A549 treated with AZD2906 at 1 μM for 4 hours (cell line): ENCODE measurements at places on chromosomes 5 and 9. TPM values are rescaled to one million over a fixed set of nuclear protein-coding genes. Genes with fewer than 3 reads are reported as not detected.

Gene ZNF300
- 1.9 to 2.8 TPM (median 2.4 TPM) in 5 replicates for total RNA-seq

Gene SHLD3
- 1.9 to 2.7 TPM (median 2.1 TPM) in 5 replicates for total RNA-seq

Gene AFAP1L1
- 12.3 to 15.7 TPM (median 15.4 TPM) in 5 replicates for total RNA-seq

Gene MEF2C
- 0.02 to 0.11 TPM (median 0.11 TPM) in 3 of 5 replicates, not detected in the others for total RNA-seq

Gene FUT7
- 0.06 to 0.07 TPM (median 0.06 TPM) in 4 of 5 replicates, not detected in the other for total RNA-seq

Gene TLE1
- 80.1 to 87.7 TPM (median 86.7 TPM) in 5 replicates for total RNA-seq

Gene JAKMIP2
- not detected in 5 replicates for total RNA-seq

Gene TNC
- total RNA-seq = 0.69 to 1.00 TPM (median 0.80 TPM) in 5 replicates

Gene RFX3
- total RNA-seq = 1.2 to 1.8 TPM (median 1.5 TPM) in 5 replicates

Gene TMEFF1
- total RNA-seq = 0.46 to 1.4 TPM (median 1.2 TPM) in 5 replicates
